Stimulated activated CD4-positive, alpha-beta T cell treated with anti-CD3 and anti-CD28 coated beads, Interleukin-1b, Interleukin-23, amount 100 ng/mL, for 4 hours (primary cell): ENCODE measurements at places on chromosomes 5 and 9.

DNA sequence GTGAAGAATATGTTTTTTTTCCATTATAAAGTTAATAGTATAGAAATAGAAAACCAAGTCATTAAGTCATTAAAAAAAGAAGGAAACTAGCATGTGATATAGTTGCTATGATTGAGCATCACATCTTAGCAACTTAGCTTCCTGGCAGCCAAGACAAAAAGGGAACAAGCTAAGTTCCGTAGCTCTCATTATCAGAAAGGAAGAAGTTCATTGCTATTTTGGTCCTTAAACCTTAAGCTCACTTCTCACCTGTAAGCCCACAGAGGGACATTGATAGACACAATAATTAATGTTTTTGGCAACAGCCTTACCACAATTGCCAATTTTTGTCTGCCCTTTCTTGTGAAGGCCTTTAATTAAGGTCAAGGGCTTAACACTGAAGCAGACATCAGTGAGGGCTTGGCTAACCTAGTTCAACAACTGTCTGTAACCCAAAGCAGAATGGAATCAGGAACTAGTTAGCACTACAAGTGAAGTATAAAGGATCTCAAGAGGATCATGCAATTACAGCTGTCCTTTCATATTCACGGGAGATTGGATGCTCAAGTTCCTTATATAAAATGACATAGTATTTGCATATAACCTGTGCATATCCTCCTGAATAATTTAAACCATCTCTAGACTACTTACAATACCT, 24.0 kb upstream of the KLF4 start:
- no peak for DNase-seq

DNA sequence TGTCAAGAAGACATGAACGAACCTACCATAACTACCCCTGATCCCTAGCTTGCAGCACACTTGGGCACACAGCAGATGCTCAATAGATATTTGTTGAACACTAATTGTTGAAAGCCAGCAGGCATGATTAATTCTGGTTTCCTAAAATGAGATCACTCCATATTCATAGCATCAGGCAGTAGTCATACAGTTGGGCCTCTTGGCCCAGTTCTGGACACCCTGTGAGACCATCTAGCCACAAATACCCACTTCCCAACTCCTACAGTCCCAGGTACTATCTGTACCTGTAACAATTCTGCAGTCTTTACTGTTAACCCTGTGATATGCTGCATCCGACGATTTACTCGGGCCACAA, 24.2 kb downstream of the P4HA2 start:
- no peak for DNase-seq

- no peak for DNase-seq
These were observed 6.0 kb downstream of the POLR3G start for GRCh38 chr5:90480699-90481098.

GRCh38 chr9:31590091-31590490, 794.4 kb upstream of the ACO1 start:
- DNase-seq: no peak

DNA sequence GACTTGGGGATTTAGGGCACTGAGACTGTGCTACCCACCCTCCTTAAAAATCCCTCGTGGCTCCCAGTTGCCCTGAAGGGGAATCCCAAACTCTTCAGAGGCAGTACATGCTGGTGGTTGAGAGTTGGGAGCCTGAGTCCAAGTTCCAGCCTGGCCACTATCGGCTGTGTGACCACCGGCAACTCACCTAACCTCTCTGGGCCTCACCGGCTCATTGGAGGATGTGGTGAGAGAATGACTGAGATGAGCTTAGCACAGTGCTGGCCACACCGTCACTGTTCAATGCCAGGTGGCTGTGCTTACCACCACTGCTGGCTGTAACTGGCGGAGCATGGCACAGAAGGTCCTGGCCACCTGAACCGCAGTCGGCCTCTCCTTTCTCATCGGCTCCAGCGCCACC, 200.2 kb downstream of the C9orf50 start:
- DNase-seq: no peak
